ENCODE measurements at places on chromosomes 6 and 20. TPM values are rescaled to one million over a fixed set of nuclear protein-coding genes. Genes with fewer than 3 reads are reported as not detected.

Gene GCNT2
- total RNA-seq: 1.4 TPM

Gene TBC1D7
- total RNA-seq: 16.7 TPM

Gene MAS1
- total RNA-seq: not detected

Gene OPRL1
- 0.30 TPM for total RNA-seq

Gene LHFPL5
- not detected for total RNA-seq

Gene PCSK2
- not detected for total RNA-seq

Gene FAM162B
- 0.08 TPM for total RNA-seq

Gene PLA2G7
- 0.04 TPM for total RNA-seq
